ENCODE measurements at places on chromosomes 1 and 21.
A peak's percentile ranks its signal among the peaks of the same experiment; 100 is the strongest.

DNA sequence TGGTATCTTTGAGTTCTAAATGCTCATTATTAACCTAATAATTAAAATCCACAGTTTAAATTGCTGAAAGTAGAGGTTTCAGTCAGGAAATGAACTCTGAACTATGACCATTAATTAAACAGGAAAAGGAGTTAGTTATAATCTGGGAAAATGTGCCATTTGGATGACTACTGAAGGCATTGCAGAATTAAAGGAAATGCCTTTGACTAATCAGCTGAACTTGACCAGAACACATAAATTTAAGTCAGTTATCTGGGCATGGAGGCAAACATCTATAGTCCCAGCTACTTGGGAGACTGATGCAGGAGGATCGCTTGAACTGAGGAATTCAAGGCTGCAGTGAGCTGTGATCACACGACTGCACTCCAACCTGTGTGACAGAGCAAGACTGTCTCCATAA is 31.9 kb downstream of the SLC44A5 start:
- DNase-seq, result no peak

DNA sequence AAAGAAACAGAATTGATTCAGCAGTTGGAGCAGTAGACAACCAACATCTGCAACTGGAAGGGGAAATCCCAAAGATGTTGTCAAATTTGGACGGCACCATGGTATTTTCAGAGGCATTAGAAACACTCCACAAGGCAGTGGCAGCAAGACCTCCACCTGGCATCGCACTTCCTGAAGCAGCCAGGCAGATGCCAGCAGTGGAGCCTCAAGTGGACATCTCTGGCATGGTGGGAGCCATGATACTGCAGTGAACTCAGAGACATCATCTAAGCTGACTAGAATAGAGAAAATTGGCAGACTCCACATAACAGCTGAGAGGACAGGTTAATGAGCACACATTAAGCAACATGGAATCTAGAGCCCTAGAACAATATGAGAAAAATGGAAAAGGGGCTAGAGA is 33.9 kb upstream of the RGS8 start:
- DNase-seq, result no peak

- peak; percentile 84 for DNase-seq
These were observed 22.4 kb upstream of the BTG2 start for GRCh38 chr1:203282720-203283542.

- DNase-seq, result no peak
These were observed 361.5 kb downstream of the RRAGC start for GRCh38 chr1:38497921-38498656.

GRCh38 chr1:223652436-223652941 is 13.0 kb downstream of the CAPN8 start:
- DNase-seq, result no peak

DNA sequence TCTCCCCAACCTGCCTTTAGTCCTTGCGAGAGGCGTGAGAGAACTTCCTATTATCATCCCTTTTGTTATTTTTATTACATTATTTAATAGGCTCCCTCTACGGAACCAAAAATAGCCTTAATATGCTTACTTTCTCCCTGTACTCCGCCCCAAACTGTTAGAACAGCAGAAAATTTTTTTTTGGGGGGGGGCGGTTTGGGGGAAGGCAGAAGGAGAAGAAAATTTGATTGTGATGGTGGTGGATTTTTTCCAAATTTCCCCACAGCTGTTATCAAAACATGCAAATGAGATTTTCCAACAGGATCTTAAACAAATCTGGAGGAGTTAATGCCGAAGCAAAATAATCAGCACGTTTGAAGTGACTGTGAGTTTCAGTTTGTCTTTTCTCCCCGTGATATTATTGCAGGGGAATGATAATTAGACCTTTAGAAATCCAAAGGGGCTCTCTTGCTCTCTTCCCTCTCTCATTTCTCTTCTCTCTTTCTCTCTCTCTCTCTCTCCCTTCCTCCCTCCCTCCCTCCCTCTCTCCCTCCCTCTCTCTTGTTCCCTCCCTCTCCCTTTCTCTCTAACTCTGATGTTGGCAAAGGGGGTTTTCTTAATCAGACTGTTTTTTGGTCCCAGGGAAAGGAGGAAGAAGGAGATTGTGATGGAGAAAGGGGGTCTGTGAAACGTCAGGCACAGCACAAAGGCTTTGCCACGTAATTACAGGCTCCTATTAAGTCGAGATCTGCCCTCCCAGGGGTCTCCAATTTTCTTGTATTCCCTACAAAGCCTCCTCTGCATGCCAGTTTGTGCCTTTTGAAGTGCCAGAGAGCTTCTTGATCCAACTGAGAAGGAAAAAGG is 1.1 kb upstream of the PRRX1 start:
- DNase-seq, result no peak

- DNase-seq, result no peak
These were observed 1.0 kb downstream of the EPHA10 start for GRCh38 chr1:37763791-37764413.
